ENCODE measurements at places on chromosomes 16 and 17. TPM values are rescaled to one million over a fixed set of nuclear protein-coding genes. Genes with fewer than 3 reads are reported as not detected.
A peak's percentile ranks its signal among the peaks of the same experiment; 100 is the strongest.

- H3K27me3 ChIP-seq, result peaks cover 36% of the 10 kb centered on the region
- no peak overlapping the region for H3K4me3 ChIP-seq
- no peaks in the 10 kb centered on the region for H3K36me3 ChIP-seq
Measured at GRCh38 chr17:48565022-48565554, 13.1 kb downstream of the HOXB4 start.

DNA sequence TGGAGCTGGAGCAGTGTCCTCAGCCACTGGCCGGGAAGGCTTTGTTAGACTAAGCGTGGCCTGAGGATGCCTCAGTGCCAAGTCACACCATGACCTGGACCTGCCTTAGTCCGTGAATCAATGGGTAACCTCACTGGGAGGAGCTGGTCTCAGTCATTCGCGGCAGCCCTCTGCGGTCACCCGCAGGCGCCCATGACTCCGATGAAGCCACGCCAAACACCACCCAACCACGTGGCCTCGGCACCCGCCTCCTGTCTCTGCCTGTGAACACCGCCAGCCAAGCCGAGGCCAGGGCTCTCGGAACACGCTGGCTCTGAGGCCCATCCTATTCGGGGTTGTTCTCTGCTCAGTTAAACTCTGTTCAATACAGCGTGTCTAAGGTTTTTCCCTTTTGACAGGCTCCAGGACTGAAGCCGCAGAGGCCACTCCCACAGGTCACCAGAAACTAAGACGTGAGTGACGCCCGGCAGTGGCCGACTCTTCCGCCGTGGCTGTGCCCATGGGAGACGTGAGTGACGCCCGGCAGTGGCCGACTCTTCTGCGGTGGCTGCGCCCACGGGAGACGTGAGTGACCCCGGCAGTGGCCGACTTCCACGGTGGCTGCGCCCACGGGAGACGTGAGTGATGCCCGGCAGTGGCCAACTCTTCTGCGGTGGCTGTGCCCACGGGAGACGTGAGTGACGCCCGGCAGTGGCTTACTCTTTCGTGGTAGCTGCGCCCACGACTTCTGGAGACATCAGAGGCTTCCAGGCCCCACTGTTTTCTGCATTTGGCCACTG is 16.8 kb upstream of the PABPN1L start:
- no peak overlapping the region for H3K4me3 ChIP-seq
- H3K27ac ChIP-seq, result no peak overlapping the region
- no peaks in the 10 kb centered on the region for H3K36me3 ChIP-seq
- no peak for DNase-seq
- H3K4me1 ChIP-seq, result peaks cover 5% of the 10 kb centered on the region
- no peaks in the 10 kb centered on the region for H3K27me3 ChIP-seq

GRCh38 chr17:80414508-80414802 is 512 bp upstream of the ENDOV start:
- H3K27ac ChIP-seq, result peak overlapping the region; percentile 54
- peaks cover 2% of the 10 kb centered on the region for H3K36me3 ChIP-seq
- peaks cover 22% of the 10 kb centered on the region for H3K4me1 ChIP-seq
- H3K27me3 ChIP-seq, result peaks cover 29% of the 10 kb centered on the region
- no peak for DNase-seq

GRCh38 chr16:15786501-15786900 is 70.3 kb downstream of the MYH11 start:
- DNase-seq, result no peak
- no peaks in the 10 kb centered on the region for H3K36me3 ChIP-seq
- H3K27ac ChIP-seq, result no peak overlapping the region
- H3K27me3 ChIP-seq, result no peaks in the 10 kb centered on the region

Gene NPIPB9
- 2.5 TPM for total RNA-seq

All from activated CD4-positive, alpha-beta T cell treated with anti-CD3 and anti-CD28 coated beads, Interleukin-2, amount 10 ng/mL, durations not matched to agents 7 days and 5 days (primary cell).